ENCODE measurements at places on chromosomes 5 and 9. TPM values are rescaled to one million over a fixed set of nuclear protein-coding genes. Genes with fewer than 3 reads are reported as not detected.

DNA sequence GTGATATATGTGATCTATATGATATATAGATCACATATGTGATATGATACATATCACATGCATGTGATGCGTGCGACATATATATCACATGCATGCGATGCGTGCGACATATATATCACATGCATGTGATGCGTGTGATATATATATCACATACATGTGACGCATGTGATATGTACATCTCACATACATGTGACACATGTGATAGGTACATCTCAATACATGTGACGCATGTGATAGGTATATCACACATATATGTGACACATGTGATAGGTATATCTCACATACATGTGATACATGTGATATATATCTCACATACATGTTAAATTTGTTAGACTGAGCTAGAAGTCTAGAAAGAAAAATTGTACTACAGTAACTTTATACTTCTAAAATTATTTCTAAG lies 1095.9 kb downstream of the EFNA5 start:
- no peak overlapping the region for H3K4me3 ChIP-seq
- no peaks in the 10 kb centered on the region for H3K4me1 ChIP-seq
- H3K27ac ChIP-seq, result no peak overlapping the region
- no peak for DNase-seq
- H3K36me3 ChIP-seq, result no peaks in the 10 kb centered on the region
- H3K27me3 ChIP-seq, result no peaks in the 10 kb centered on the region

DNA sequence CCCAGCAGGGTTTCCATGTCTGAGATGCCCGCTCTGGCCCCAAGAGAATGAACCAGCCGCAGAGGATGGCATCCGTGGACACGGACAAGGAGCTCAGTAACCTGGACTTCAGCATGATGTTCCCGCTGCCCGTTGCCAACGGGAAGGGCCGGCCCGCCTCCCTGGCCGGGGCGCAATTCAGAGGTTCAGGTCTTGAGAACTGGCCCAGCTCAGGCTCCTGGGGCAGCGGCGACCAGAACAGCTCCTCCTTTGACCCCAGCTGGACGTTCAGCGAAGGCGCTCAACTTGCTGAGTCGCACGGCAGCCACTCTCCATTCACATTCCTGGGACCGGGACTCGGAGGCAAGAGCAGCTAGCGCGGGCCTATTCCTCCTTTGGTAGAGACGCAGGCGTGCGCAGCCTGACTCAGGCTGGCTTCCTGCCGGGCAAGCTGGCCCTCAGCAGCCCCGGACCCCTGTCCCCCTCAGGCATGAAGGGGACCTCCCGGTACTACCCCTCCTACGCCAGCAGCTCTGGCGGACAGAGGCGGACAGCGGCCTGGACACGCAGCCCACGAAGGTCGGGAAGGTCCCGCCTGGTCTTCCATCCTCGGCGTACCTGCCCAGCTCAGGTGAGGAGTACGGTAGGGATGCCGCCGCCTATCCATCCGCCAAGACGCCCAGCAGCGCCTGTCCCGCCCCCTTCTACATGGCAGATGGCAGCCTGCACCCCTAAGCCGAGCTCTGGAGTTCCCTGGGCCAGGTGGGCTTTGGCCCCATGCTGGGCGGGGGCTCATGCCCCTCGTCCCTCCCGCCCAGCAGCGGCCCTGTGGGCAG lies 74.4 kb downstream of the INSL6 start:
- no peaks in the 10 kb centered on the region for H3K27me3 ChIP-seq
- no peak overlapping the region for H3K27ac ChIP-seq
- H3K4me3 ChIP-seq, result no peak overlapping the region
- H3K36me3 ChIP-seq, result peaks cover 29% of the 10 kb centered on the region

GRCh38 chr5:7671381-7671993 lies 179.4 kb downstream of the CFAP90 start:
- no peak overlapping the region for H3K27ac ChIP-seq
- H3K27me3 ChIP-seq, result no peaks in the 10 kb centered on the region
- DNase-seq, result no peak
- H3K4me1 ChIP-seq, result no peaks in the 10 kb centered on the region

Gene PCDHGA12
- total RNA-seq, result 7.9 TPM

- H3K4me1 ChIP-seq, result no peaks in the 10 kb centered on the region
- no peak overlapping the region for H3K4me3 ChIP-seq
- no peak overlapping the region for H3K27ac ChIP-seq
- H3K27me3 ChIP-seq, result no peaks in the 10 kb centered on the region
- no peak for DNase-seq
These were observed 135.7 kb downstream of the OLFM1 start for GRCh38 chr9:135222881-135223760.

- H3K4me3 ChIP-seq, result no peak overlapping the region
- H3K4me1 ChIP-seq, result no peaks in the 10 kb centered on the region
- H3K36me3 ChIP-seq, result no peaks in the 10 kb centered on the region
- DNase-seq, result no peak
These were observed 197.6 kb upstream of the MEF2C start for GRCh38 chr5:89080467-89081116.

GRCh38 chr9:77561331-77562018 lies 86.6 kb downstream of the GNA14 start:
- H3K36me3 ChIP-seq, result no peaks in the 10 kb centered on the region
- no peak overlapping the region for H3K4me3 ChIP-seq
- H3K4me1 ChIP-seq, result no peaks in the 10 kb centered on the region
- no peaks in the 10 kb centered on the region for H3K27me3 ChIP-seq

DNA sequence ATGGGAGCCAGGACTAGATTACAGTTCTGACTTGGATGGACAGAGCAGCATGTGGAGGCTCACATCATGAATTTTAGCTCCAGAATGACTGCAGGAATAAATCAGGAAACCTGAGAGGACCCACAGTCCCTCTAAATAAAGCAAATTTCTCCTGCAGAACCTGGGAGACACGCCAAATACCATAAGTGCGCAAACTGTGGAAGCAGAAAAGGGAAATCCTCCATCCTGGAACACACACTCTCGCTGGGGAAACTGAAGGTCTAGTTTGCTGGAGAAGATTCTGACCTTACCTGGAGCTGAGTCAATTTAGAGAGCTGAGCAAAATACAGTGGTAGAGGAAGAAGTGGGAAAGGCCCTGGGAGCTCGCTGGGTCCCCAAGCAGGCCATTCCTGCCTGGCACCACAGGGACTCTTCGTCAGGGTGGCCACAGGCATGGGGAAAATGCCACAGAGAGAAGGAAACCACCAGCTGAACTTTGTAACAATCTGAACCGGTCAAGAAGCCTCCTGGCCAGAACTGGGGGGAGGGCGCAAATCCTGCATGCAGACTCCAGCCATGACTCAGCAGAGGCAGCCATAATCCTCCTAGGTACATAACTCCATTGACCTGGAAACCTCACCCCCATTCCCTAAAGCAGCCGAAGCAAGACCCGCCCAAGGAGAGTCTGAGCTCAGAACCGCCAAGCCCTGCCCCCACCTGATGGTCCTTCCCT lies 390.9 kb downstream of the LRRC70 start:
- no peak overlapping the region for H3K4me3 ChIP-seq
- H3K27ac ChIP-seq, result no peak overlapping the region
- no peak for DNase-seq
- H3K36me3 ChIP-seq, result no peaks in the 10 kb centered on the region
- no peaks in the 10 kb centered on the region for H3K27me3 ChIP-seq

DNA sequence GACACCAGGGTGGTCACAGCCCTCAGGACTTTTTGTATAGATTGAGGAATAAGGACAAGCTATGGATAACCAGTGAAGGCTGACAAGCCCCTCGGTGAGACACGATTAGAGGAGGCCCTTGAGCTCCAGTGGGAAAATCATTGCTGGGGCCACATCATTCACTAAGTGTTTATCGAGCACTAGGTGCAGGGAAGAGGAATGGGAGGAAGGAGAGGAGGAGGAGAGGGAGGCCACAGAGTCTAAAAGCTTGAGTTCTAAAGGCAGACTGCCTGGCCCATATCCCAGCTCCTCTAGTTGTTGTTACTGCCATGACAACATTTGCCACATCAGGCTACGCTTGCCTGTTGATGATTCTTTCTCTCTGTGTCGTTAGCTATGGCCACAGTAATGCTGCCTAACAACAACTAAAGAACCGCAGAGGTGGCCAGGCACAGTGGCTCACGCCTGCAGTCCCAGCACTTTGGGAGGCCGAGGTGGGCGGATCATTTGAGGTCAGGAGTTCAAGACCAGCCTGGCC lies 37.6 kb downstream of the NKX2-5 start:
- H3K4me1 ChIP-seq, result no peaks in the 10 kb centered on the region
- DNase-seq, result peak; percentile 13
- no peak overlapping the region for H3K4me3 ChIP-seq
- H3K27ac ChIP-seq, result no peak overlapping the region

Gene CHD1
- 26.0 TPM for total RNA-seq

- no peaks in the 10 kb centered on the region for H3K4me1 ChIP-seq
- no peaks in the 10 kb centered on the region for H3K36me3 ChIP-seq
- no peak overlapping the region for H3K27ac ChIP-seq
- no peak overlapping the region for H3K4me3 ChIP-seq
- no peak for DNase-seq
These were observed 602 bp downstream of the CCNI2 start for GRCh38 chr5:132747616-132748440.

Gene TMC1
- total RNA-seq, result 0.21 TPM

Gene WHRN
- 6.6 TPM for total RNA-seq

Gene PAEP
- total RNA-seq, result 0.37 TPM

GRCh38 chr5:119285070-119285916 lies 70.5 kb upstream of the TNFAIP8 start:
- H3K4me3 ChIP-seq, result no peak overlapping the region
- no peaks in the 10 kb centered on the region for H3K36me3 ChIP-seq
- H3K27me3 ChIP-seq, result no peaks in the 10 kb centered on the region
- DNase-seq, result no peak

Gene SLC1A3
- 21.0 TPM for total RNA-seq

DNA sequence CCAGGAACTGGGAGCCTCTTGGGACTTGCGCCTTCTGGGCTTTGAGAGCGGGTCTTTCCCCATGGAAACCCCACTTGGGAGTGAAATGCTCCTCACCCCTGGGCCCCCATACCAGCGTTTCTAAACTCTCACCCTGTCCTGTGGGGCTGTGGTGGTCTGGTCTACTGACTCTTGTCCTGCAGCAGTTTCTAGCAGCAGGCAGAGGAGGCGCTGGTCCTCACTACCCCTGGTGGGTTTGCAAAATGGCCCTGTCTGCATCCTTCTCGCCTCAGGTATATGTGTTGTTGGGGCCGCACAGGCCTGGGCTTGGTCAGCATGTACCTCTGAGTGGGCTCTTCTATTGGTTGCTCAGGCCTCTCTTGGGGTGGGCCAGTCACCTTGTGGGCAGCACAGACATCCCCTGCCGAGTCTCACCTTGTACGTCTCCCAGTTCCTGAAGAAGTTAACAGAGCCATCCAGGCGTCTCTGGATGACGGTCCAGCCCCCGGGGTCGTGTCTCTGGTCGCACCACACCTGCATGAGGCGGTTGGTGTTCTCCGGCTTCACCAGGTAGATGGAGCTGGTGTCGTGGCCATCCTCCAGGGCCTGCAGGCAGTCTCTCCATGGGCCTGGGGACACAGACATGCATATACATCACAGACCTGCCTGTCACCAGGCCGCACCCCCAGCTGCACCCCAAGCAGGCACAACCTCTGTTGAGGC lies 29.0 kb downstream of the ANGPTL2 start:
- H3K27ac ChIP-seq, result no peak overlapping the region
- peaks cover 5% of the 10 kb centered on the region for H3K4me1 ChIP-seq
- no peak for DNase-seq
- no peak overlapping the region for H3K4me3 ChIP-seq
- H3K36me3 ChIP-seq, result peaks cover 26% of the 10 kb centered on the region

DNA sequence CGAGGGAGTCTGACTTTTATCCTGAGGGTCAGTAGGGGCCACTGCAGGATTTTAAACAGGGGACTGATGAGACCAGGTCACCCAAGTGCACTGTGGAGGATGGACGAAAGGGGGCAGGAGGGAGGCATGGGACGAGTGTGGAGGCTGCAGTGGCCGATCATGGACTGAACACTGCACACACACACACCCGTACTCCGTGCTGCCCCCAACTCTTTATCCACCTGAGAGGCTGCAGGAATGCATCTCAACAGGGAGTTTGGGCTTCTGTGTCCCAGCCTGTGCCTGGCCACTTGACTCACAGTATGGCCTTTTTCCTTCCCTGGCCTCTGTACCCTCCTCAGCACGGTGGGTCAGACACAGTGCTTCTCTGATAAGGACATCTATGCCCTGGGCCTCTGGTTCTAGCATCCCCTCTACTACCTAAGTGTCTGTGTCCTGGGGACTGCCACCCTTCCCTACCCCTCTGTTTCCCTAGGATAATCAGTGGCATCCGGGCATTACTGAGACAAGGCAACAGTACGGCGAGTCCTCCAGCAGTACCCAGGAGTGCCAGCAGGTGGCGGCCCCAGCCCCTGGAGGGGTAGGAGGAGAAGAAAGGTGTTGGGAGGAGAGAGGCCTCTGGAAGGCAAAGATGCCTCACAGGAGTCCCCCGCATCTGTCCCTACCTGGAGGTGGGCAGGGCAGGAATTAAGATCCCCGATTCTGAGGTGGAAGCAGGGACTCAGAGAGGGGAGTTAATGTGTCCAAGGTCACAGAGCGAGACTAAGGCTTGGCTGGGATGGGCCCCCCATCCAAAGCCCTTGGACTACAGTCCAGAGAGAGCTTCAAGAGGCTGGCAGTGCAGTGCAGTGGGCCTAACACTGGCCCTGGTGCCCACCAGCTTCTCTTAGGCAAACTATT lies 5.1 kb upstream of the CDX1 start:
- no peak overlapping the region for H3K27ac ChIP-seq
- peak; percentile 72 for DNase-seq
- peaks cover 33% of the 10 kb centered on the region for H3K4me1 ChIP-seq
- no peak overlapping the region for H3K4me3 ChIP-seq

Measured in lung (tissue), 17 donors.